ENCODE measurements at places on chromosomes 7 and 10. TPM values are rescaled to one million over a fixed set of nuclear protein-coding genes. Genes with fewer than 3 reads are reported as not detected.

VWC2 gene
- total RNA-seq, result not detected

TFR2 gene
- total RNA-seq, result 4.8 TPM

ECHS1 gene
- total RNA-seq, result 90.7 TPM

COL28A1 gene
- 0.83 TPM for total RNA-seq

NOC3L gene
- 10.5 TPM for total RNA-seq

PPP1R9A gene
- total RNA-seq, result 11.5 TPM

DGKB gene
- total RNA-seq, result 0.48 TPM

SUFU gene
- 20.2 TPM for total RNA-seq

CLDN12 gene
- total RNA-seq, result 50.9 TPM

MMP21 gene
- not detected for total RNA-seq

GPR15LG gene
- total RNA-seq, result not detected

RBP3 gene
- not detected for total RNA-seq
